ENCODE measurements at places on chromosomes 5 and 9.

GRCh38 chr5:145939540-145940065 is 3.2 kb downstream of the SH3RF2 start:
- DNase-seq = no peak

- no peak for DNase-seq
Measured at GRCh38 chr5:102719886-102720285, 35.2 kb upstream of the PAM start.

DNA sequence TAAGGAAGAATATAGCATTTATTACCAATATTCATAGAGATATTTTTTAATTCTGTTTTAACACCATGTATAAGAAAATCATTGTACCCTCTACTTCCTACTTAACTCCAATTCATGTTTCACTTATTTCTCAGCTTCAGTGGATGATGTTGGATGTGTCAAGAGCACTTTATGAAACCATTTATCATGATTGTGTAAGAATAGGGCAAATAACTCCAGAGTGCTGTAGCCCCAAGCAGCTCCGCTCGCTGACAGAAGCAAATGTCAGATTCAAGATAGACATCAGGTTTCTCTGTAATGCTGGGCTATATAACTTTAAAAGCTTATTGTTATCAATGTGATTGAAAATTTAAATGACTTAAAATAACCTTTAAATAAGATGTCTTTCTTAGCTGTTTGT is 50.4 kb downstream of the MAST4 start:
- peak; percentile 39 for DNase-seq

- DNase-seq = no peak
Measured at GRCh38 chr9:93479726-93480125, 26.3 kb upstream of the FAM120AOS start.

GRCh38 chr9:89597711-89598362 is 7.0 kb upstream of the GADD45G start:
- peak; percentile 58 for DNase-seq

Measured in inflammatory macrophage treated with lipopolysaccharide for 4 hours (primary cell).